Activated T-cell treated with anti-CD3 and anti-CD28 coated beads, Interleukin-2, amount 50 U/mL, for 72 hours (primary cell): ENCODE measurements at places on chromosomes 2 and 18. TPM values are rescaled to one million over a fixed set of nuclear protein-coding genes. Genes with fewer than 3 reads are reported as not detected.

DNA sequence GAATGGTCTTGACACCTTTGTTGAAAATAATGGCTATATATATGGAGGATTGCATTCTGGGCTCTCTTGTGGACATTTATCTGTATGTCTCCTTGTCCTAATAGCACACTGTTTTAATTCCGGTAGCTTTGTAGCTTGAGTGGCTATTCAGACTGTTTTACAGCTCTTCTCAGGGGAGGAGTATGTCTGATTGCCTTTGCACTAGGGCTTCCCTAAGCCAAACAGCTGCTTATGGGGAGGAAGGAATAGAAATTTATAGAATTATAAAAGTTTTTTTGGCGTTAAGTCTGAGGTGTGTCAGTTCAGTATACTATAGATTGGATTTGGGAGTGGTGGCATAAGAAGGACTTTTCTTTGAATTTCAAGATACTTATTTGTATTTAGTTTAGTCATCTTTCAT lies 12.6 kb downstream of the SEH1L start:
- DNase-seq: no peak

DNA sequence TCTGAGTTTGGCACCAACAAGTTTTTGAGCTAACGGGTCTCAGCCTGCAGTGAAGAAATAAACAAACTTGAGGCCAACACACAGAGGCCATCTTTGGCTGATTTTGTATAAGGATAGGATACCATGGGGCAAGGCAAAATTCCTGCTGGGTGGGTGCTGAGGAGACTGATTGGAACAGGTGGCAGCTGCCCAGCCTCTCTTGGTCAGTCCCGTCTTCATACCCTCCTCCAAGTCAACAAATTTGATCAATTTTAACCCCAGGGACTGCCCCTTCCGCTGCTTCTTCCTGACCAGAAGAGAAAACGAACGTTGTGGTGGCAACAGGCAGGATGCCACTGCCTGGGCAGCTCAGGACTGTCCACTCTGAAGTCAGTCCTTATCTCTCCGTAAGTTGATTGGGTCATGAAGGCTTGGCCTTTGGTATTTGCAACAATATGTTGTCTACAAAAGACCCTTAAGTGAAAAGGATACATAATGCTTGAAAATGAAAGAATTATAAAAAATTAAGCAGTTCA lies 139.3 kb downstream of the SPP2 start:
- DNase-seq: no peak

GRCh38 chr2:206984206-206984605 lies 44.9 kb downstream of the CPO start:
- no peak for DNase-seq

PSMA8 gene
- 0.81 TPM for total RNA-seq

TUBA4B gene
- total RNA-seq: not detected

LIMS3 gene
- total RNA-seq: 0.17 TPM

ARHGAP15 gene
- total RNA-seq: 111 TPM

DNA sequence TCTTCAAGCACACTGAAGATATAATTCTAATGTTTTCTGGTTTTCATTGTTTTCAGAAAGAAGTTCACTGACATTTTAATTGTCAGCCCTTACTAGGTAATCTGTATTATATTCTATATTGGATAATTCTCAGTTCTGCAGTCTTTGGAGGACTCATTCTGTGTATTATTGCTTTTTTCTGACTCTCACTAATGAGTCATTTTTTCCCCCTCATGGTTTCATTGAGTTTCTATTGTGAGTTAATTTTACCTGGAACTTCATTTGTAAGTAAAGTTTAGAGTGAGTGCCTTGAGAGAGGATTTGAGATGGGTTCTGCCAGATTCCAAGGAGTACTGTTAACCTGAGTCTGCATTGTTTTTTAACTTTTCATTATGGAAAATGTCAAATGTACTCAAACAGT lies 90.4 kb upstream of the LYPD1 start:
- no peak for DNase-seq

TBR1 gene
- 0.02 TPM for total RNA-seq

DNA sequence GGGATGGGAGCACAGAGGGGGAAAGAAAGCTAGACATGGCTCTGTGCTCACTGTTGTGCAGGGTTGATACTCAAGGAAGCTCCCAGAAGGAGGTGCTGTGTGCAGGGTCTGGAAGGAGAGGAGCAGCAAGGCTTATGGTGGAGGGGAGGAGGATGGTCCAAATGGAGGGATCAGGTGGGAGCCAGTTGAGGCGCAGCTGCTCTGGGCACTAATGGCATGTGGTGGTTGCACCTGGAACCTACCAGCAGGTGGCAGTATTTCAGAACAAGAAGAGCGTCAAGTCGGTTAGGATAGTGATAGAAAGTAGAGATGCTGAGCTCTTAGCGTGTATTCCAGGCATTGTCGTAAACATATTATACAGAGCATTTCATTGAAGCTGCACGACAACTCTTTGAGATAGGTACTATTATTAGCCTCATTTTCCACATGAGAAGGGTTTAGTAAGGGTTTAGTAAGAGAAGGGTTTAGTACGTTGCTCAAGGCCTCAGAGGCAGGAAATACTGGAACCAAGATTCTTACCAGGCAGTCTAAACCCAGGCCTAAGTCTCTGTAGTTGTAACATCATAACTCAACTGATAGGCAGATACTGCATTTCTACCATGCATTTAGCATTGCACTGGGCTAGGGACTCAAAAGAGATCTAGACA lies 223.7 kb downstream of the CYP26B1 start:
- peak; percentile 44 for DNase-seq

DNA sequence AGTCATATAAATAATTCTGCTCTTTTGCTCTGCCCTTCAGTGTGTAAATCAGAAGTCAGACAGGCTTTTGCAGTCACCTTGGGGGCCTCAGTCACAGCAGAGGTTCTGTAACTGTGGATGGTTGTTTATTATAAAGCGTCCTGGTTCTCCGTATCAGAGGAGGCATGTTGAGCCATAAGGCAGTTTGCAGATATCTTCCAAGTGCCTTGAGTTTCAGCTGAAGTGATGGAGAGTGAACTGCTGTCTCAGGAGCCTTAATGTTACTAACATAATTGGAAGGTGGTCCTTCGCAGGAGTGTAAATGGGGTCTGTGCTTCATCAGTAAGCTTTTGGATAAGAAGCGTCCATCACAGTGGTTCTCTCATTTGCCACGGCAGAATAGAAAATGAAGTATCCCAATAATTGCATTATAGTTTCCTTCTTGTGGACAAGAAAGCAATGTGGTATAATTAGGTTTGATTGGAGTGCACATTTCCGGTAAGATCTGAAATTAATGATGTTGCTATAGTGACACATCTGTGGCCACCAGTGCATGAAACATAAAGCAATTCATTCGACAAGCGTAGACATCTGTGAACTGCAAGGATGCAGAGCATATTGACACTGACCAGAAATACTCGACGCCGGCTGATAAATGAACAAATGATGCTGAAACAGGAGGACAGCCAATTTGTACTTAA lies 112.5 kb upstream of the NFATC1 start:
- DNase-seq: no peak

CMPK2 gene
- total RNA-seq: 10.6 TPM

- no peak for DNase-seq
Measured at GRCh38 chr2:33084433-33084832, 137.7 kb downstream of the LTBP1 start.

DNA sequence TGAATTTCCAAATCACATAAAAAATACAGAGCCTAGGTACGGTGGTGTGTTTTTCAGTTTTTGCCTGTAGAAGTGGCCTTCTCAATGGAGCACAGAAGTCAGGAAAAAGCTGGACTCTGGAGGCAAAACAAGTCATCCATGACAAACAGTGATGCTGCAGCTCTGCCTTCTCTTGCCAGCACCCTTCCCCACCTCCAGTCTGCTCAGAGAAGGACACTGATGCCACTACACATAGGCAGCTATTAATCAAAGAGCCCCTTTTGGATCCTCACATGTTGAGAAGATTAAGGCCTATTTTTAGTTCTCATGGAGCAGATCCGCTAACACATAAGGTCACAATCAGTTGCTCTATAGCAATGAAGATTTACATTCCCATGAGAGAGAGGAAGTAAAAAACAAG lies 181.6 kb upstream of the GALNT5 start:
- no peak for DNase-seq
